Cerebellar cortex (tissue), 1 donor: ENCODE measurements at places on chromosomes 16 and 17.

- no peak for DNase-seq
Observed at GRCh38 chr16:35552763-35553162, 2093.4 kb downstream of the TP53TG3F start.

- DNase-seq = no peak
Observed at GRCh38 chr17:50289278-50289677, 15.0 kb downstream of the TMEM92 start.

DNA sequence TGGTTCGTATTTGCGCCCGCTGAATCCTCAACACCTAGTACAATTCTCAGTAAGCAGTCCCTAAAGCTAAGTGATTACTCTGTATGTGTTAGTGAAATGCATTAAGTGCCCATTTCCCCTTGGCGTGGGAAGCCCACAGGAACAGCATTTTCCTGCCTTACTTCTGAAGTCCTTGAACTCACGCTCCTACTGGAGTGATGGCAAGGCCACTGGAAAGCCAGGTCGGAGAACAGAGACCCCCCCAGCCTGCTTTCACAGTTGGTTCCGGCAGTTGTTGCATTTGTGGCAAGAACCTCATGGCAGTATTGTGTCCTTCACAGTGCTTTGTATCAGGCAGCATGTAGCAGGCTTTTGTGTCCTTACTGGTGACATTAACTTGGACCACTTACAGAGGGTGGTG, 340.7 kb downstream of the CDH13 start:
- DNase-seq = no peak

GRCh38 chr17:80892019-80892855, 99.4 kb upstream of the CHMP6 start:
- DNase-seq = peak; percentile 14

GRCh38 chr16:28205117-28205899, 6.5 kb downstream of the XPO6 start:
- DNase-seq = no peak

DNA sequence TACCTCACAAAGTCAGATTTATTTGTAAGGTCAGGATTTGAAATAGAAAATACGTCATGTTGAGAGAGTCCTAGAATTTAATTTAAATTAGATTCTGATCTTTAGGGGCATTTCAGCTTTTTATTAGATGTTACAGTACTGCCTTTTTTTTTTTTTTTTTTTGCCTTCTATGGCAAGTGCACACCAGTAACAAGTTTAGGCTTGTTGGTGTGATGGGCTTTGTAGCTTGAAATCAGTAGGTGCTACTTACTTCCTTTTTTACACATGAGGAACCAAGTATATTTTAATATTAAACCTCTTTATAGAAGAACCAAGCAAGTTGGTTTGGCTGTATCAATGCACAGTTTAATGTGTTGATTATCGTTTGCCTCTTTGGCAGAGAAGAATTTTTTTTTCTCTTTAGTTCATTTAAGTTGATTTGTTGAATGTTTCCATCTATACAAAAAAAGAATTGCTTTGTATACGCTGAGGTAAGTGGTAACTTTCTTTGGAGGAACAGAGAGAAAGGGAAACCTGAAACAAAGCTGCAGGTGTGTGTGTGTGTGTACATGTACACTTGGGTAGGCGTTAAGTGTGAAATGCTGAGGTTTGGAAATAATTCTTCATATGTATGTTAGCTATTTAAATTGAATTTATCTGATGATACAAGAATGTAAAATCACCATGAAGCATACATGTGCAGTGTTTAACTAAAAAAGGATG, 15.7 kb downstream of the RBL2 start:
- DNase-seq = no peak

DNA sequence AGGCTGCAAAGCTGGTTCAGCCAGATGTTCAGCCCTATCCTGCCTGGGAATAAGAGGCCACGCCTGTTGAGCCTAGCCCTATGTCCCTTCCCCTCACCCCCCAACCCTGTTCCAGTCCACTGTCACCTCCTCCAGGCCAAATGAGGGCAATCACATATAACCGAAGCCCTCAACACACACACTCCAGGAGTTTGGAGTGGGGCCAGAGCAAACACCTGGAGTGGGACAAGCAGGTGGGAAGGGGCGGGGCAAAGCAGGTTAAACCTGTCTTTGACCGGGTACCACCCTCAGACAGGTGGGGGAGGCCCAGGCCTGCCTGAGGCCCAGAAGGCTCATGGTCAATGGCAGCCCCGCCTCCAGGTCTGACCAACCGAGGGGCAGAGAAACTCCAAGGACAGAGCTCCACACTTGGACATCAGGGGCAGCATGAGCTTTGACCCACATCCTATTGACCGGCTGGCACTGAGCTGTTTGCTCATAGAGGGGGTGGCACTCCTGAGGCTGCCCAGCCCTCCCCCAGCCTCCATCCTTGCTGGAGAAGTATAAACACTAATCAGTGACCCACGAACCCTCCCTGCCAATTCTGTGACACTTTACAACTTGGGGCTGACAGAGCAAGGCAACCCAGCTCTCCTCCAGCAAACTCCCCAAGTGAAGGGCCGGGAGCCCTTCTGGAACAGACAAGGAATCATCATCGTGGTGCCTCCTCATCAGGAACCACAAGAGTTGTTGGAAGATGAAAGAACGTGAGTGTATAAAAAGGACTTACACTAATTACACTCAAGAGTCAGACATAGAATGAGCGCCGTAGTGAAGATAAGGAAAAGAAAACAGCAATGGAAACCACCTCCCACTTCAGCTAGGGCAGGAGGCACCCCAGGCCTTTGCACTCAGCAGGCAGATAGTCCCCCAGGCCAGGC, 1.5 kb downstream of the ESRP2 start:
- no peak for DNase-seq

DNA sequence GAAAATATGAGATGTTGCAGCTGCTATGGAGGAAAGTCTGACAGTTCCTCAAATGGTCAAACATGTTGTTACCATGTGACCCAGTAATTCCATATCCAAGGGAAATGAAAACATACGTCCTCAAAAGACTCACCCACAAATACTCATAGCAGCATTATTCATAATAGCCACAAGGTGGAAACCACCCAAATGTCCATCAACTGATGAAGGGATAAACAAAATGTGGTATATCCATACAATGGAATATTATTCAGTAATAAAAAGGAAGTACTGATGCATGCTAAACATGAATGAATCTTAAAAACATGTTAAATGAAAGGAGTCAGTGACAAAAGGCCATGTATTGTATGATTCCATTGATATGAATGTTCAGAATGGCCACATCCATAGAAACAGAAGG, 140.2 kb downstream of the PITPNC1 start:
- no peak for DNase-seq

- no peak for DNase-seq
Observed at GRCh38 chr16:50301626-50302471, 35.5 kb downstream of the ADCY7 start.

DNA sequence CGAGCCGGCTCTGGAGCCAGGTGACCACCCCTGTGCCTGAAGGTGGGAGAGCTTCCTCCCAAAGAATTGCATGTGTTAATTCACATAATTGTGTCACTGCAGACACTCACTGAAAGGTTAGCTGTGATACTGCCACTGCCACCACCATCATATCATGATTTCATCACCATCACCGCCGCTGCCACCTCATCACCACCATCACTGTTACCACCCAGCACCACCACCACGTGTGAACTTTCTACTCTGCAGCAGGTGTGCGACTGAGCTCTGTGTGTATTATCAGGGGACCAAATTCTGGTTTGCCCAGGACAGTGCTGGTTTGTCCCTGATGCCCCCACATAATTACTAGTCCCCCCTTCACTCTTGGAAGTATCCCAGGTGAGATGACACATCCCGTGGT, 15.2 kb downstream of the BCAR1 start:
- DNase-seq = no peak

DNA sequence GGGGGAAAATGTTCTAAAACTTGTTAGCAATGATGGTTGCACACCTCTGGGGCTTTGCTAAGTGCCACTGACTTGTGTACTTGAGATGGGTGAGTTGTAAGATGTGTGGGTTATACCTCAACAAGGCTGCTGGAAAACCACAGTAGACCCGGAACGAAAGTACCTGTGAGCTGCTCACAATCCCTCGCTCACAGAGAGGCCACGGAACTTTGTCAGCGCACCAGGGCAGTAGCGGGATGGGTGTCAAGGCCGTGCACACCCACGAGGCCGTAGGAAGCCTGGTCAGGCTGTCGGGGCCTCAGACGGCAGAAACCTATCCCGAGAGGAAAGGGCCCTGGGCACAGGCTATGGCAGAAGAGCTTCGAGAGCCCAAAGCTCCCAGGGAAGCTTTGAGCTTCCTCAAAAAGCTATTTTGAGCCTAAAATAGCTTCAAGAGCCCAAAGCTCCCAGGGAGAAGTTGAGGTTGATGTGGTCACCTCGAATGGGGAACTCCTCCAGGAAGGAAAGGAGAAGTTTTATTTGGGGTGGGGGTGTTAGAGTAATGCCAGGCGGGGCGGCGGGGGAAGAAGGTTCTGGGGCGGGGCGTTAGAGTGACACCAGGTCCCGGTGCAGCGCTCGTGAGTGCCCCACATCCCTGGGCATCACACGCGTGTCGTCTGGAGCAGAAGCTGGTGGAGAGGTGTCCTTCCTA, 19.0 kb downstream of the CBFA2T3 start:
- DNase-seq = no peak

DNA sequence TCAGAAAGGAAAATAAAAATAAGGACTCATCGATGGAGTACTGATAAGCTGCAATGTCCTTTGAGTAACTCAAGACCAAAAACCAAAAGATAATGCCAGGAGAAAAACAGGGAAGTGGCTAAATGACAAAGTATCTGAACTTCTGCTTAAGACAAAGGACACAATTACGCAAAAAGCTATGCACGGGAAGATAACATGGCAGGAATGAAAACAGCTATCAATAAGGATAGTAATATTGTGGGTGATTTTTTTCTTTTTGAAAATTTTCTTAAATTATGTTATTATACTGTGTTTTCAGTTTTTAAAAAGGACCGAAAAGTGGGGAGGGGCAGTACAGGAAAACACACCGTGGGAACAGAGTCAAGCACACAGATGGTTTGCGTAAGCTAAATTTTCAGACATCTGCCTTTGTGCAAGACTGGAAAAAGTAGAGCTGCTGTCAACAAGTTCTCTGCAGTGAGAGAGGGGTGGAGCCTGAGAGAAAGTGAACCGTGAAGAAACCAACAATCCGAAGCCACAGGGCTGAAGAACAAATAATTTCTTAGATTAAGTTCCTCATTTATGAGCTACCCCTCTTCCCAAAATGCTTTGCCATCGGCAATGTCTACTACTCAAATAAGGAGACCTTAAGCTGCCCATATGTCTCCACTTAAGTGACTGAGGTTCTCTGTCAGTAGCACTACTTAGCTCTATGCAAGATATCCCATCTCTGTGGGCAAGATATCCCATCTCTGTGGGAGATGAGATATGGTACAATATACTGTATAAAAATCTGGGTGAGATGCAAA, 99.9 kb upstream of the CORO6 start:
- no peak for DNase-seq

DNA sequence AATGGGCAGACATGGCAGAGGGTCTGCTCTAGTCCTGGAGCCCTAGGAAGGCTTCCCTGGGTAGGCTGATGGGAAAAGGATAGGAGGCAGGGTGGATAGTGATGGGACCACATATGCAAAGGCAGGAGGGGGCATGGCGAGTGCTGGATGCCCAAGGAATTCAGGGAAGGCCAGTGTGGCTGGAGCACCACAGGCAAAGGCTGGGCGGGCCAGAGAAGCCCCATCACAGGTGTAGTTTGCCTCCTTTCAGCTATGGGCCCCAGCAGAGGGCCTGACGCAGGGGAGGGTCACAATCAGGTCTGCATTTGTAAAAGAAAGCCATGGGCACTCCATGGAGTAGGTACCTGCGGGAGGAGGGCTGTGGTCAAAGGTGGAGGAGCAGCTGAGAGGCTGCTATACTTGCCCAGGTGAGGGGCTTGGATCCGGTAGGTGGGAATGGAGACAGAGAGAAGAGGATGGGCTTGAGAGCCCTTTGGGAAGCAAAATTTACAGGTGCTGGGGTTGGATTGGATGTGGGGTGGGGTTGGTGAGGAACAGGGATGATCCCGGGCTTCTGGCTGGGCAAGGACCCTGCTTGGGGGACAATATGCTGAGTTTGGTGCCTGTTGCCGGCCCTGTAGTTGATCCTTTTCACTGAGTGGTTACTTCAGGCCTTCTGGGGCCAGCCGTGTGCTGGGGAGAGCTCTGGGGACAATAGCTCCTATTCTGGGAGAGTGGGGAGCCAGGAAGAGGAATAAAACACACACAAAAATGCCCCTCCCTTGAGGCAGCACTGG, 6.5 kb upstream of the COL1A1 start:
- DNase-seq = no peak

DNA sequence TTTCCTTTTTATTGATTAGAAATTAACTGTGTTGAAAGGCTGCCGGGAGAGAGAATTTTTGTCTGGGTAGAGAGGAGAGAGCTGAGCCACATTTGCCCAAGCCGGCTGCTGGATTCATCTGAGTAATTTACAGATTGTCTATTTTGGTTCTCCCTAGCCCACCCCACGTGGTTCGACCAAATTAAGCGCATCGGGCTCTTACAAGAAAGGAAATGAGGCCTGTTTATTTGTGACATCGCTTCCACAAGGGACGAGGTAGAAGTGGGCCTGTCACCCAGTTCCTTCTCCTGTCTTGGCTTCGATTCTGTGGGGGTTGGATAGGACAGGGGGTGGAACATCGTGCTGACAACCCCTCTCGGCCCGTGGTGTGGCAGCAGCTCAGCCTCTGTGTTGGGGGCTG, 42.9 kb downstream of the SYT17 start:
- DNase-seq = no peak

DNA sequence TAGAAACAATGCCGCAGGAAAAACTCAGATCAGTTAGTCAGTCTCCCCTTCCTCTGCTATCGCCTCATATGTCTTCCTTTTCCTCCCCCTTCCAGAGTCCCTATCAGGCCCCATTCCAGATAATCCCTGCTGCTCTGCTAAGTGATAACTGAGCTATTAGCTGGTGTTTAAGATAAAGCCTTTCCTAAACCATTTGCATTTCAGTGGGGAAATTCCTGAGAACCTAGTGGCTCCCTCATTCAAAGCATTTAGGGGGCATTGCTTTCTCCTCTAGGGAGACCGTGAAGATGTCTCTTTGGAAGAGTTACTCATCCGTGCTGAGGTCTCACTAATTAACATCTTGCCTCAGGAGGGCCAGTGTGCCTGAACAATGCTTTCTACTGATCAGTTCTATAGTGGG, 401.6 kb downstream of the NPIPA7 start:
- no peak for DNase-seq

DNA sequence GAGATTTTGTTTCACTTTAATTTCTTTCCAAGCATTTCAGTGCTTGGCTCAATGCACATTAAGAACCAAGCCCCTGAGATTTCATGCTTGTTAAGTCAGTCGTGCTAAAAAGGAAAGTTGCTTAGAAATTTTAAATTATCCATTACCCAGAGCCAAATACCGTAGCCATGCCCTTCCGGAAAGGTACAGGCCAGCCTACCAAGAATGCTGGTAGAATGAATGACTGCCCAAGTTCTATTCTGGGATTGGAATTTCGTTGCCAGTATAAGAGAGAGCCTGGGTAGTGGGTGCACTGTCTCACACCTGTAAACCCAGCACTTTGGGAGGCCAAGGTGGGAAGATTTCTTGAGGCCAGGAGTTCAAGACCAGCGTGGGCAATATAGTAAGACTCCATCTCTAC, 194.0 kb downstream of the KATNIP start:
- DNase-seq = no peak

GRCh38 chr17:42049834-42050392, 488 bp downstream of the C17orf113 start:
- DNase-seq = no peak
